Activated CD4-positive, alpha-beta memory T cell treated with anti-CD3 and anti-CD28 coated beads, Interleukin-2, amount 10 ng/mL, durations not matched to agents 7 days and 5 days (primary cell): ENCODE measurements at places on chromosomes 3 and 15. TPM values are rescaled to one million over a fixed set of nuclear protein-coding genes. Genes with fewer than 3 reads are reported as not detected.

The AP3B2 gene
- total RNA-seq: not detected

DNA sequence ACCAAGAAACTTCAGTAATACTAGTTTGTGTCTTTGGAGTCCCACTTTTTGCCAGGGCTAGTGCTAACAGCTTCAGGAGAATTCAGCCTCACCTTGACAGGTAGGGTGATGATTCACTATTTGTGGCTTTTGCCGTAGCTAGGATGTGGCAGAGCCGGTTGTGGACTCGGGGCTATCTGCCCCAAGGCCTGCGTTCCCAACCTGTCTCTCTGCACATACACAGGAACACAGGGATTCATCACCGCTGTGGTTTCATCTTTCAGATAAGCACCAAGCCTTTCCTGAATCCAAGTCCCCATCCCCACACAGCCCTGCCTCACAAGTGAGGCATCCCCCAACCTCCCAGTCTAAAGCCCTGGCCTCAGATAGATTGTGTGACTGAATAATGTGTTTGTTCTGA lies 45.2 kb upstream of the POLG start:
- H3K4me1 ChIP-seq: no peaks in the 10 kb centered on the region
- no peak overlapping the region for H3K27ac ChIP-seq
- DNase-seq: no peak
- H3K4me3 ChIP-seq: no peak overlapping the region

DNA sequence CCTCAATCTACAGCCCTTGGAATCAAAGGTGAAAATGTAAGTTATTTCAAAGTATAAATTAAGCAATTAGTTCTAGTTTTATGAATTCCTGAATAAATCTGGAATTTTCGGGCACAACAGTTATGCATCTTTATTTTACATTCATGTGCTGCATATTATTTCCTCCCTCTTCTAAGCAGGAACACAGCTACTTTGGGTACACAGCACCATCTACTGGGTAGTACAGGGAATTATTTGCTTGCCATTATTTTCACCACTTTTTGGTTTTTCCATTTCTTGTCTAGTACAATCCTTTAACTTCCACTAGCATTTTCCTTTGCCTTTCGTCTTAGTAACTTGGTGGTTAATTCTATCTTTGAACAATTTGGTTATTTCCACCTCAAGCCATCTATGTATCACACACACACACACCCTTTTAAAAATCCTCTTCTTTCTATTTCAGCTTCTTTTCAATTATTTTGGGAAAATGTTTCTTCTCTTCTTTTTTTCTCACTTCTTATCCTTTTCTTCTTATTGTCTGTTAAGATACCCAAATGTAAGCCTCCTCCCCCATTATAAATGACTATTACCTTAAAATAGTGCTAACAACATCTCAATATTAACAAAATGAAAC lies 451.0 kb downstream of the MFSD1 start:
- no peaks in the 10 kb centered on the region for H3K36me3 ChIP-seq
- no peak overlapping the region for H3K4me3 ChIP-seq
- DNase-seq: no peak

DNA sequence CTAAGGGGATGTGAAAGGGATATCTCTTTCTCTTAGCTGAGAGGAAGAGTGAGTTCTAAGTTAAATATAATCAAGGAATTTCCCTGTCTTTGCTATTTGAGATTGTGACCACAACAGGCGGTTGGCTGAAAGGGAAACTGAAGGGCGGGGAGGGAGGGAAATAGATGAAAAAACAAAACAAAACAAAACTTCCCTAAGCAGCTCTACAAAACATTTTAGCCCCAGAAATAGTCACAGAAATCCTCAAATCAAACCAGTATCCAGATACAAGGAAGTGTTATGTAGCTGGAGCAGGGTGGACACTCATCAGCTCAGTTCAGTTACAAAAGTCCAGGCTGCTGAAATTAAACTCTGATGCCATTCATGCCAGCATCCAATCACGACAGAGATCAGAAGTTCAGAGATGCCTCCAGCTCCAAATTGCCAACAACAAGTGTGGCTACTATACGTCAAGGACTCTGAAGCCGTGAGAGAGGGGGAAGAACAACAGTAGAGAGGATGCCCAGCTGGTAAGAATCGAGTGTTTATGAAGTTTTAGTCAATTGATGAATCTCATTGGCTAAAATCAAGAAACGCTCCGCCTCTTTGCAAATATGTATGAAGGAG lies 319 bp upstream of the TP63 start:
- H3K4me3 ChIP-seq: peak overlapping the region; percentile 40
- H3K27ac ChIP-seq: no peak overlapping the region
- DNase-seq: no peak
- H3K36me3 ChIP-seq: no peaks in the 10 kb centered on the region
- H3K27me3 ChIP-seq: no peaks in the 10 kb centered on the region

DNA sequence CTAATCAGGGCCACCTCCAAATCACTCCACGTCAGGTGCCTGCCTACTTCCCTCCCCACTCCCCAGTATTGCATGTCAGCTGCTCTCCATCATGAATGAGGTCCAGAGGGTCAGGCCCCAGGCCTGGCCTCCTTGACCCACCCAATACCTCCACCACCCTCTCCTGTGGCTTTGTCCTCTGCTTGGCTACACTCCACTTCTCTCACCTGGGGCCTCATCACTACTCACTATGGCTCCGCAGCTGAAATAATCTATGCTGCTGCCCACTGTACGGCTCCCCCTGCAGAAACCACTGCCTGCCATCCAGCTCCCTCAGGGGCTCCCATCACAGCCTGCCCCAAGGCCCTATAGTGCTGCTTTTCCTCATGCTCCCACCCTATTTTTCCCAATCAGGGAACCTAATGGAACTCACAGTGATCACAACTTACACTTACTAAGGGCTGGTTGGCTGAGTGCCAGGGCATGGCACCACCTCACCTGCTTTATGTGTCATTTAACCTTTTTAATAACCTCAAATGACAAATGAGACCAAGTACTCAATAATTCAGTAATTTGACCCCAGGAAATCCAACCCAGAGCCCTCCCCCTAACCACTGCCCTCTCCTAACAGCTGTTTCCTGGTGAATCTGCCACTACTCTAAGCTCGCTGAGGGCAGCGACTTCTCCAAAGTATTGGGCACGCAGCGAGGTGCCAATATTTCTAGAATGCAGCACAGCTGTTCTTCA lies 2.3 kb downstream of the GORASP1 start:
- peaks cover 10% of the 10 kb centered on the region for H3K36me3 ChIP-seq
- H3K4me3 ChIP-seq: peak overlapping the region; percentile 84
- DNase-seq: no peak
- H3K27ac ChIP-seq: peak overlapping the region; percentile 16

DNA sequence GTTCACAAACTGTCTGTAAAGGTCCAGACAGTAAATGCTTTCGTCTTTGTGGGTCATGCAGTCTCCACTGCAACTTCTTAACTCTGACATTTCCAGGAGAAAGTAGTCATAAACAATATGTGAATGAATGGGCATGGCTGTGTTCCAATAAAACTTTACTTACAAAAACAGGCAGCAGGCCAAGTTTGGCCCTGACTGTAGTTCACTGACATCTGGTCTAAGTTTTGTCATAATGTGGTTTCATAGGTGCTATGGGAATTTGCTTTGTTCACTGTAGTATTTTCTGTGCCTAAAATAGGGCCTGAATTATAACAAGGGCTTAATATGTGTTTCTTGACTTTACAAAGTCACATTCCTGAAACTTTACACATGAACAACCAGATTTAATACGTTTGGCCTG lies 186.0 kb upstream of the KBTBD8 start:
- peaks cover 2% of the 10 kb centered on the region for H3K27me3 ChIP-seq
- no peaks in the 10 kb centered on the region for H3K36me3 ChIP-seq
- H3K4me1 ChIP-seq: no peaks in the 10 kb centered on the region
- no peak overlapping the region for H3K27ac ChIP-seq
- no peak overlapping the region for H3K4me3 ChIP-seq

GRCh38 chr15:101453123-101454120 lies 36.1 kb downstream of the PCSK6 start:
- DNase-seq: no peak
- no peak overlapping the region for H3K4me3 ChIP-seq
- H3K27ac ChIP-seq: no peak overlapping the region
- H3K4me1 ChIP-seq: peaks cover 12% of the 10 kb centered on the region
- H3K27me3 ChIP-seq: peaks cover 14% of the 10 kb centered on the region
- no peaks in the 10 kb centered on the region for H3K36me3 ChIP-seq

GRCh38 chr15:66725464-66725785 lies 23.4 kb downstream of the SMAD6 start:
- H3K27ac ChIP-seq: no peak overlapping the region
- H3K4me1 ChIP-seq: peaks cover 29% of the 10 kb centered on the region
- H3K4me3 ChIP-seq: no peak overlapping the region
- no peaks in the 10 kb centered on the region for H3K27me3 ChIP-seq

GRCh38 chr3:45962033-45962432 lies 18.8 kb downstream of the CXCR6 start:
- H3K4me1 ChIP-seq: peaks cover 75% of the 10 kb centered on the region
- H3K27me3 ChIP-seq: no peaks in the 10 kb centered on the region
- peaks cover 98% of the 10 kb centered on the region for H3K36me3 ChIP-seq
- DNase-seq: no peak
- no peak overlapping the region for H3K4me3 ChIP-seq
- no peak overlapping the region for H3K27ac ChIP-seq

GRCh38 chr3:136189043-136189442 lies 7.1 kb downstream of the MSL2 start:
- no peak overlapping the region for H3K27ac ChIP-seq
- no peaks in the 10 kb centered on the region for H3K27me3 ChIP-seq

- peaks cover 4% of the 10 kb centered on the region for H3K27me3 ChIP-seq
- H3K4me1 ChIP-seq: peaks cover 42% of the 10 kb centered on the region
- H3K27ac ChIP-seq: peak overlapping the region; percentile 91
Measured at GRCh38 chr3:13891492-13892073, 11.7 kb upstream of the WNT7A start.

DNA sequence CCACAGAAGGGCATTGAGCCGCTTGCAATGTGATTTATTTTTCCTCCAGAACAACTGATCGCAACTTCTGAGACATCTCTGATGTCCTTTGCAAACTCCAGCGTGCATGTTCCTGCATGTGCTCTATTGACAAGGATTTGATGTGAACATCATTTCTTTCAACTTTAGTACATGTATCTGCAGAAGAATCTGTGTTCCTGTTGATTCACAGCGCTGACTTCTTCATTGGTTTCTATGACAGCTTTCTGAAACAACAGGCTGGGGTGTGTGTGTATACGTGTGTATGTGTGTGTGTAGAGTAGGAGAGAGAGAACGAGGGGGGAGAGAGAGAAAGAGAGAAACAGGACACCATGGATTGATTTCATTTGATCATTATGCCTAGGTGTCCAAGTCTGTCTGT lies 56.7 kb upstream of the CMTM8 start:
- H3K36me3 ChIP-seq: no peaks in the 10 kb centered on the region
- no peak overlapping the region for H3K4me3 ChIP-seq
- peaks cover 13% of the 10 kb centered on the region for H3K4me1 ChIP-seq
- H3K27me3 ChIP-seq: peaks cover 18% of the 10 kb centered on the region
- H3K27ac ChIP-seq: no peak overlapping the region

DNA sequence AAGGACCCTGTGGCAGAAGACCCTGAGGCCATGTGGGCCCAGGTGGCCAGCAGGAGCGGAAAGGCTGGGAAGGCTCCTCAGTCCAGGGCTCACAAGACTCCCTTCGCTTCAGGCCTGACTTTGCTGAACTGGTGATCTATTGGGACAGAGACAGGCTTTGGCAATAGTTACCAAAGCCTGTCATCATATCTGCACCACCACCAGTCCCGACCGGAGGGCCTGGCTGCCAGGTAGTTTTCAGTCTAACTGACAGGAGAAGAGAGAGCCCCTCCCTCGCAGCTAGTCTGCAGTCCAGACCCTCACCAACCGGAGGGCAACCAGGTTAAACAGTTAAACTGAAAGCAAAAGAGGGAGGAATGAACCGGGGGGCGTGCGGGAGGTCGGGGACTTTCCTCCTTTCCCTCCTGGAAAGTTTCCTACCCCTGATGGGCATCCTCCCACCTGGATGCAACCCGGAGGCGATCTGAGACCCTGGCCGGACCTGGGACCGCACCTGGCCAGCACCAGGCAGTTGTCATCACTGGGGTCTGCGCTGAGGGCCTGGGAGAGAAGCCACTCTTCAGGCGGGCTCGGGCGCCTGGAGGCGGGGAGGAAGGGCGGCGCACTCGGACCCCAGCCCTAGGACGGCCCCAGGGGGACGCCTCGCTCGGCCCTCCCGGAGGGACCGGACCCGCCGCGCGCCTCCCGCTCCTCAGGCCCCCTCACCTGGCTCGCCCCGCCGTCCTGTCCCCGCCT lies 435 bp downstream of the RAB27A start:
- H3K27me3 ChIP-seq: no peaks in the 10 kb centered on the region
- DNase-seq: peak; percentile 51
- peaks cover 51% of the 10 kb centered on the region for H3K4me1 ChIP-seq
- peak overlapping the region; percentile 88 for H3K27ac ChIP-seq

DNA sequence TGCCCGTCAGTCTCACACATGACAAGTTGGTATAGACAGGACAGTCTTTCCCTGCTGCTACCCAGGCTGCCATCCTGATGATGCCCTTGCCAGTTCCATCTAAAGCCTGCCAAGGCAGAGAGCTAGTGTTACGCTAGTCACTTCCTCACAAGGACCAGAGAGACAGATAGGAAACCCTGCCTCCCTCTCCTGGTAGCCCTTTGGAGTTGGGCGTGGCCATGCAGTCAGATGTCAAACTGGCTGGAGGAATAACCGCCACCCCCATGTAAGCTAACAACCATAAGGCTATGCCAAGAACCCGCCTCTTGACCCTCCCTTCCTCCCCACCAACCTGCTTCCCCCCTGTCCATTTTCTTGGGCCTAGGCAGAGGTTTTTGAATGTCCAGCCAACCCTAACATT lies 2.8 kb downstream of the TMEM115 start:
- H3K4me1 ChIP-seq: peaks cover 56% of the 10 kb centered on the region
- DNase-seq: no peak
- peak overlapping the region; percentile 98 for H3K4me3 ChIP-seq
- no peaks in the 10 kb centered on the region for H3K27me3 ChIP-seq
- H3K36me3 ChIP-seq: peaks cover 41% of the 10 kb centered on the region

The CLDN18 gene
- not detected for total RNA-seq

- H3K27me3 ChIP-seq: peaks cover 13% of the 10 kb centered on the region
- H3K4me1 ChIP-seq: peaks cover 5% of the 10 kb centered on the region
- H3K36me3 ChIP-seq: no peaks in the 10 kb centered on the region
- no peak for DNase-seq
- H3K27ac ChIP-seq: no peak overlapping the region
Measured at GRCh38 chr3:32381922-32382321, 9.7 kb upstream of the CMTM7 start.

DNA sequence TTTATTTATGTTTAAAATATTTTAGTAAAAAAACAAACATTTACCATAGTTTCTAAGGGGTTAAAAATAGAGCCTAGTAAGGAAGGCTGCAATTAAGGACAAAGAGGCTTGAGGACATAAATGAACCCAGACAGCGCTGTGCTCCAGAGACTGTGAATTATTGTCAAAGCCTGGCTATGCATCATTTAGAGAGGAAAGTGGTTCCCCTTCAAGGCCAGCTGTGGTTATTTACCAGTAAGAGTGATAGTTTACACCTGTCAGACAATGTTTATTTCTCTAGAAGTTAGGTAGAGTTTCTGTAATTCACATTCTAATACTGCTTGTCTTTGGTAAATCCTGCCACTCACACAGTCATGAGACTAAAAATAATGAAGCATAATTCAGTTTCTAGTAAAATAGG lies 32.4 kb upstream of the PIK3R4 start:
- H3K36me3 ChIP-seq: no peaks in the 10 kb centered on the region
- H3K4me1 ChIP-seq: no peaks in the 10 kb centered on the region
- no peak overlapping the region for H3K27ac ChIP-seq

The RARRES1 gene
- total RNA-seq: not detected

- peaks cover 68% of the 10 kb centered on the region for H3K36me3 ChIP-seq
- H3K4me3 ChIP-seq: no peak overlapping the region
- DNase-seq: no peak
- H3K27ac ChIP-seq: peak overlapping the region; percentile 38
- peaks cover 12% of the 10 kb centered on the region for H3K4me1 ChIP-seq
- H3K27me3 ChIP-seq: no peaks in the 10 kb centered on the region
Measured at GRCh38 chr3:10299175-10299574, 6.4 kb upstream of the GHRL start.
